ENCODE measurements at places on chromosomes 5 and 9.

DNA sequence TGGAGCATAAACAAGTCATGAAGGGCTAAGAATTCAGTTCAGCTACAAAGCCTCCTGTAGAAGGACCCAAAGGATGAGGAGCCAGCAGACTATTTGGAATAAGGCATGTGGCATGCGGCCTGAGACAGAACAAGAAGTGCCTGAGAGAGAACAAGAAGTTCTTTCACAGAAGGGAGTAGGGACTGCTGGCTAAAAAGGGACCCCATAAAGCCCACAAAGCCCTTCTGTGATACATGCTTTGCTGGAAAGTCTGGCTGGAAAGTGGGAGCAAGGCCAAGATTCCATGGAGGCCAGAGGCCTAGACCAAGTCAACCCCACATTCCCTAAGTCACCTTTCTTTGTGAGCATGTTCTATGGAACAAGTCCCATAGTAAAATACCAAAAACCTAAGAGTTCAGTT lies 35.9 kb upstream of the UBAP2 start:
- DNase-seq: no peak

GRCh38 chr5:139215107-139215975 lies 17.2 kb upstream of the SIL1 start:
- no peak for DNase-seq

- DNase-seq: no peak
Observed at GRCh38 chr9:33820231-33820745, 3.3 kb downstream of the UBE2R2 start.

GRCh38 chr9:124133727-124134126 lies 122.2 kb downstream of the LHX2 start:
- DNase-seq: no peak

GRCh38 chr5:111060169-111060568 lies 11.3 kb upstream of the TSLP start:
- DNase-seq: no peak

GRCh38 chr5:127324756-127325155 lies 34.2 kb downstream of the MEGF10 start:
- no peak for DNase-seq

- DNase-seq: no peak
Observed at GRCh38 chr9:90457386-90458190, 185.0 kb downstream of the DIRAS2 start.

DNA sequence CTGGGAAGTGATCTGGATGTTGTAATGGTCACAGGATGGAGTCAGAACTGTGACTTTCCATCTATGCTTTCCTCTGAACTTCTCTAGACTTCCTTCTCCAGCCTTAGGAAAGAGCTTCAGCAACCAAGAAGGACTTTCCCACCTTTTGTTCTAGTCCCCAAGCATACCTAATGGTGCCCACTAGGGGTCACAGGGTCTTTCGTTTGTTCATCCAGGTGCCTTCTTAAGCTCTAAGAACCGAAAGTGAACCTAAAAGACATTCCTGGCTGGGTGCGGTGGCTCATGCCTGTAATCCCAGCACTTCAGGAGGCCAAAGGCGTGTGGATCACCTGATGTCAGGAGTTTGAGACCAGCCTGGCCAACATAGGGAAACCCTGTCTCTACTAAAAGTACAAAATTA lies 1.8 kb upstream of the WNT8A start:
- no peak for DNase-seq

- no peak for DNase-seq
Observed at GRCh38 chr5:91875196-91875779, 492.2 kb upstream of the ARRDC3 start.

DNA sequence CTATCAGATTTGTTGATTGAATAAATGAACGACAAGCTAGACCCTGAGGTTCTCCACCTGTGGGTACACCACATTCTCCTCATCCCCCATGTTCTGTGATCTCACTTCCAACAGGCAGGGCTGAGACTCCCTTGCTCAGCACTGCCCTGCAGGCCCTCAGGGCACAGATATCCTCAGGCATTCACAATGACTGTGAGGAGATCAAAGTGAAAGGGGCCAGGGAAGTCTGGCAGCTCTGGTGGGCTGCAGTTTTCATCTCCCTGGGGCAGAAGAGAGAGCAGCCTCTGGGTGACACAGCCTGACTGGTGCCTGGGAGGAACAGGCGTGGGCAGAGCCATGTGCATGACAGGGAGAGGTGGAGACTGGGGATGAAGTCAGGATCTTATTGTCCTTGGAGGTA lies 142.4 kb upstream of the C9orf72 start:
- DNase-seq: no peak

GRCh38 chr5:157994906-157995519 lies 136.1 kb upstream of the CLINT1 start:
- DNase-seq: peak; percentile 28

DNA sequence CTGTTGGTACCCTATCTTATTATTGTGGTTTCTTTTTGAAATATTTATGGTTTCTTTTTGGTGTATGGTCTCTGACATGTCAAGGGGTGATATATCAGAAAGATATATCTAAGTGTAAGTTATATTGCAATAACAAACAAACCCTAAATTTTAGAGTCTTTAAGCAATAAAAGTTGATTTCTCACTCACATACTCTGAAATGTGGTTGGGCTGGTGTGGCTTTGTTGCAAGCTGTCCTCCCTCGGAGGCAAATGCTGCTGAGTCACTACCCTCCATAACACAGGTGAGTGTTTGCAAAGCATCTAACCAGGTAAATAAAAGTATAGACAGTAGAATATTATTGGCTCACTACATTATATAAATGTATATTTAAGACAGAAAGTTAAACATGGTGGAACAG lies 253.2 kb downstream of the CDH18 start:
- DNase-seq: no peak

- DNase-seq: no peak
Observed at GRCh38 chr9:13163287-13163686, 116.2 kb downstream of the MPDZ start.

GRCh38 chr5:83378624-83379289 lies 92.8 kb upstream of the VCAN start:
- DNase-seq: no peak

GRCh38 chr5:177194268-177194667 lies 60.7 kb downstream of the NSD1 start:
- DNase-seq: no peak

- no peak for DNase-seq
Observed at GRCh38 chr9:28032268-28032590, 458.9 kb upstream of the C9orf72 start.

- no peak for DNase-seq
Observed at GRCh38 chr5:124000538-124000937, 488.6 kb downstream of the CSNK1G3 start.

- peak; percentile 50 for DNase-seq
Observed at GRCh38 chr9:129027685-129028191, 393 bp downstream of the SH3GLB2 start.

Data from stimulated activated CD4-positive, alpha-beta T cell treated with anti-CD3 and anti-CD28 coated beads, Interleukin-4, amount 100 ng/mL, for 48 hours (primary cell).